ENCODE measurements at places on chromosomes 4 and X. TPM values are rescaled to one million over a fixed set of nuclear protein-coding genes. Genes with fewer than 3 reads are reported as not detected.

Gene F11
- not detected for total RNA-seq

Gene F8A3
- total RNA-seq: 1.0 TPM

Gene LEF1
- not detected for total RNA-seq

Gene DCAF8L1
- not detected for total RNA-seq

Gene PF4V1
- not detected for total RNA-seq

Gene MAP9
- 5.1 TPM for total RNA-seq

Data from A549 treated with GW870086 at 1 μM for 4 hours (cell line).